CD8-positive, alpha-beta memory T cell (primary cell): ENCODE measurements at places on chromosomes 7 and 10.
A peak's percentile ranks its signal among the peaks of the same experiment; 100 is the strongest.

DNA sequence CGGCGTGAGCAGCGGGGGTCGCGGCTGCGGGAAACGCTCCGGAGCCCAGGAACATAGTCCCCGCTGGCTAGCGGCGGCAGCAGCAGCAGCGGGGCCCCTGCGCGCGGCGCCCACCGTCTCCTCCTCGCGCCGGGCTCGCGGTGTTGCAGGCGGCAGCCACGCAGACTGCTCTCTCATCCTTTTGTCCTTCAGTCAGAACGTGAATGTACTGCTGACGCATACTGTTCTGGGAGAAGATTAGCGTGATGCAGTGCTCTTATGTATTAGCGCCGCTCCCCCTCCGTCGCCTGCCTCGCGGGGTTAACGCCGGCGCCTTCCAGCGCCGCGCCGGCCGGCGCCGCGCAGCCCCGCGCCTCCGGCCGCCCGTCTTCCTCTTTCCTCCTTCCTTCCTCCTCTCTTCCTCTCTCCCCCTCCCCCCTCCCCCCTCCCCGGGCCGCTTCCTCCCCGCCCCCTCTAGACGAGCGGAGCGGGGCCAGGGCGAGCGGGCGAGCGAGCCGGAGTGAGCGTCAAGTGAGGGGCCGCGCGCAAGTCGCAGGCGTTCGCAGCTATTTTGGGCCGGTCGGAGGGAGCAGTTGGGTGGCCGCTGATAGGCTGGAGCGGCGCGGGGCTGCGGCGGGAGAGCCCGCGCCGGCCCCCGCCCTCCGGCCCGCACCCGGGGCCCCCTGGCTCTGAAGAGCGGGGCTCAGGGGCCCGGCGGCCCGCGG is 816 bp upstream of the LRRC4 start:
- peak; percentile 53 for DNase-seq

DNA sequence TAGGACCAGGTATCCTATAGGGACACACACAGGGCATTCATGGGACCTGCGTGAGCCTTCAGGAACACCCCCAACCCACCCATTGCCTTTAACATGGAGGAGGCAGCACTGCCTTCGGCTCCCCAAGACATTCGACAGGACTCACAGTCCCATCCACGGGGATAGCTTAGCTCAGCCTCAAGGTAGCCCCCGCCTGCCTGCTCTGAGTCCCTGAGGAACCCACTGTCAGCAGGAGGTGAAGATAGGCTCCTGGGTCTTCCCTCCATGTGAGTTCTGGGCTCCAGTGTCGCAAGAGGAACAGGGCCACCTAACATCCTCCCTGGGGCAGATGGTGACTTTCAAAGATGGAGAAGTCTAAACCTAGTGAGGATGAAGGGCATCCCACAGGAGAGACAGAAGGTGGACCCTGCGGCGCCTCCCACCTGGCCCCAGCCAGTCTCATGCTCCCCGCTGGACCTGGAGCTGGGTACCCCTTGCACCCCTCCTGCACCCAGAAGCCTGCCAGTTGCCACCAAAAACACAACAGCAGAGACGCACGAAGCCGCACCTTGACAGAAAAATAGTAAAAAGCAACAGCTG is 4.9 kb upstream of the ADIRF start:
- DNase-seq: no peak

DNA sequence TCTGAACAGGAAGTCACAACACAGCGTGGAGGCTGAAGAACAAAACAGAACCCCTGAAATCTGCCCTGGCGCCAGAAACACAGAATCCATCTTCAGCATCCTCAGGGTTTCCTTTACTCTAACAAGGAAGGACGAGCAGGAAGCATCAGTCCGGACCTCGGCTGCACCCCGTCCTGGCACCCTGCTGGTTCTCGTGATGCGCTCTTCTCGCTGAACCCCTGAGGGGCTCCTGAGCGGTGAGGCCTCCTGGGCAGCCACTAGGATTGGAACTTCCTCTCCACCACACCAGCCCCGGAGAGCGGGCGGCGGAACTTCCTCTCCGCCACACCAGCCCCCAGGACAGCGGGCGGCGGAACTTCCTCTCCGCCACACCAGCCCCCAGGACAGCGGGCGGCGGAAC is 461.9 kb downstream of the PTPRN2 start:
- DNase-seq: no peak

DNA sequence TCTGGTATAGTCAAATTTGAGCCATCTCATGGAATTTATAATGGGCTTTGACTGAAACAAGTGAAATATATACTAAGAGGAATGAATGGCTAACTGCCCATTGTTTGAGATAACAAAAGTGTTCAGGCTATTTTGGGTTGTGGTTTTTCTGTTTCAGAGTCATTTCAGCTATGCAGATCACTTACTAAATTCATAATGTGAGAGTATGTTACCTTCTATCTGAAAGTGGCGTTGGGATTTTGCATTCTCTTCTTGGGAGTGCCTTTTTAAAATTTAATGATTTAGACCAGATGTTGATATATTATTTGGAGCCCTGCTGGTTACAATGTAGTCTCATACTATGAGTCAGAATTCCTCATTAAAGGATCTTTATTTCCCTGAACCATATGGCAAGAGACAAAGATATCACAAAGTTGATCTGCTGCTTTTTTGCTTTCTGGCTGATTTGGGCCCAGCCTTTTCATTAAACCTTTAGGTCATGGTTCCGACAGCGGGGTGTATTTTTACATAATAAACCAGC is 10.4 kb downstream of the VCL start:
- DNase-seq: no peak

DNA sequence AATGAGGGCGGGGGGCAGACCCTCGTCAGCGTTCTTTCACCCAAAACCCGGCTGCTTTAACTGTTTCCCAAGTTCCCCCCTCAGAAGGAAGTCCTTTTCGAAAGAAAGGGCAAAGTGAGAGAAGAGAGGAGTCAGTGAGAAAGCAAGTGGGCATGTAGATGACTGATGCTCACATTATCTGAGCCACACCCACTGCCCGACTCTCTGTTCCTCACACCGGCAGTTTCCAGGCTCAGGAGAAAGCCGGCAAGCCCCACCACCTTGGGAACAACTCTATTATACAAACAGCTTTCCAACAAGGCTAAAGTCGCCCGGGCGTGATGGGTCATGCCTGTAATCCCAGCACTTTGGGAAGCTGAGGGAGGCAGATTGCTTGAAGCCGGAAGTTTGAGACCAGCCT is 23.1 kb downstream of the RCC1L start:
- DNase-seq: no peak

DNA sequence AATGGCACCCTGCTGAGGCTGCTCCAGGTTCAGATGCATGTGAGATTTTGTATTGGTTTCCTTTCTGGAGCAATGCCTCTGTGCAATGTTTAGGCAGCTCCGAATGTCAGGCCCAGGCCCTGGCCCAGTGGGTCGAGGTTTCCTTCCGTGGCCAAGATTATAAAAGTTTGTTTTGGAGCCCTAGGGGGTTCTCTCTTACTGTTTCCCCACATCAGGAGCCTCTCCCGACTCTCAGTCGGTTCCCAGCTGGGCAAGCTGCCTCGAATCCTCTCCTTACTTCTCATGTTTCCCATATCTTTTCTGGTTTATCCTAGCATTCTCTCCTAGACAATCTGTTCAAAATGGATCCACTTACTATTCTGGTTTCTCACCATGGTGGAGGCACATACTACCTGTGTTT is 11.0 kb downstream of the TMEM140 start:
- DNase-seq: no peak

DNA sequence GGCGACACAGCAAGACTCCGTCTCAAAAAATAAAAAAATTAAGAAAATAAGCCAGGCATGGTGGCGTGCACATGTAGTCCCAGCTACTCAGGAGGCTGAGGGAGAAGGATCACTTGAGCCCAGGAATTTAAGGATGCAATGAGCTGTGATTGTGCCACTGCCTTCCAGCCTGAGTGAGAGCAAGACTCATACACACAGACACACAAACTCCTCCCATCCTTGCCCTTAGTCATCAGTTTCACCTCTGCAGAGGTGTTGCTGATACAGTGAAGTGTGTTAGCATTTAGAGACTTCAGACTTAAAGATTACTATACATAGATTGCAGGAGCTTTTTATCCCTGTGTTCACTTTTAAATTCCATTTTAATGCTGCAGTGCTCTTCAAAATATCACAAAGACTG is 5.5 kb upstream of the H2AZ2 start:
- no peak for DNase-seq

GRCh38 chr7:158395780-158396278 is 191.8 kb downstream of the PTPRN2 start:
- no peak for DNase-seq
